Activated CD4-positive, CD25-positive, alpha-beta regulatory T cell treated with anti-CD3 and anti-CD28 coated beads, Interleukin-2, amount 50 U/mL, for 72 hours (primary cell): ENCODE measurements at places on chromosomes 6 and 20.

DNA sequence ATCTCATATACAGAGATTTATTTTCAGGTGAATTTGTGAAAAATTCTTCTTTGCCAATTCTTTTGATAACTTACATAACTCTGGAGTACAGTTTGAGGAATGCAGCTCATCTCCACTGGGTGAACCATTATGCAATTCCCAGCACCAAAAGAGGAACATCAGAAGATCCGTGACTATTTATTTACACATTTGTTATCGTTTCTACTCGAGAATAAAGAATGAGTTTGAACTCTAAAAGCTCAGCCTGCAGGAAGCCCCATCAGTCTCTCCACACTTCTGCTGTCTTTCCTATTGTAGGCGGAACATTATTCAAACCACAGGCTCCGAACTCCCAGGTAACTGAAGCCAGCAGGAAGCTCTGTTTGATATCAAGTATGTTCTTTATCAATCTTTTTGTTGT is 95.9 kb upstream of the IFNGR1 start:
- no peak for DNase-seq

DNA sequence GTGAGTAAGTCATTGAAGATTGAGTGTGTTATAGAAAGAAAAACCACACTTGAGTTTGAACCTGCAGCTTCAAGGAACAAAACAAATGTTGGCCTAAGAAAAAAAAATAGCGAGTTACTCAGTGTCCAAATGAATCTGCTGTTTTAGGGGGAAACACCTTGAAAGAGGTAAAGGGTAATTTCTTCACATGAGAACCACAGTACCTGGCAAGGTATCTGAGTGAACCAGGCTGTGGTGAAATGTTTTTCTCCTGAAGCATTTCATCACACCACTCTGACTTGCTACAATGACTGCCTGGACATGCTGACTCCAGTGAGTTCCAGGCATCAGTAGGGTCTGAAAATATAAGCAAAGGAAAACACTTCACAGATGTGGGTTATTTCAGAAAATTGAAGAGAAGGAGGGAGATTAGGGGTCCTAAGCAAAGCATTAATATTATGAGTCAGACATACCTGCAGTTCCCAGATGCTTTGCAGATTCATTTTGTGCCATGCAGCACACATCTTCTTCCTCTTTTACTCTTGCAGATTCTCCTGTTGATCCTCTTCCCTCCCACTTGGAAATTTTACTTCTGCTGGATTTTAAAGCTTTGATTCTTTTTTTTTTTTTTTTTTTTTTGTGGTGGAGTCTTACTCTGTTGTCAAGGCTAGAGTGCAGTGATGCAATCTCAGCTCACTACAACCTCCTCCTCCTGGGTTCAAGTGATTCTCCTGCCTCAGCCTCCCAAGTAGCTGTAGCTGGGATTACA is 206.2 kb upstream of the SGK1 start:
- no peak for DNase-seq

DNA sequence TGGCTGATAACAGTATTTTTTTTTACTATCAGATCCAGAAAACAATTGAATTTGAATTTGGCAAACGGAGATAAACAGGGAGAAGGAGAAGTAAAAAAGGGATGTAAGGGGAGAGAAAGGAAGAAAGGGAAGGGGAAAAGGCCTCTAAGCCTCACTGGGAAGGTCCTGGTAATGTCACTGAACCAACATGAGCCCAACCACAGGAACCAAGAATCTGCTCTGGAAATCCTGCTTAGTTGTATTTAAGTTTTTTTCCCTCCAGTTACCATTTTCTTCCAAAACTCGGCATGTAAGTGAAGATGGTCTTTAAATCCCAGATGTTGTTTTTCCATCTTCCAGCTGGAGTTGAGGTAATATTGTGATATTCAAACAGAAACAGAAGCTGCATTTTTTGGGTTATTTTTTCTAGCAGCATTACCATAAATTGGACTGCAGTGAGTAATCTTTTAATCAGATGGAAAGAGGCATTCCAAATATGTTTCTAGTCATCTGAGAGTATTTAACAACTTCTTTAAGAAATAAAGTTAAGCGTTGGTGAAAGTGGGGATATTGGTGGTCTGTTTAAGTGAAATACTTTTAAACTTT is 91.1 kb downstream of the TXNDC5 start:
- no peak for DNase-seq

GRCh38 chr6:25973923-25974555 is 11.4 kb downstream of the TRIM38 start:
- DNase-seq = no peak

- DNase-seq = no peak
Measured at GRCh38 chr6:113903666-113904330, 46.7 kb downstream of the MARCKS start.

DNA sequence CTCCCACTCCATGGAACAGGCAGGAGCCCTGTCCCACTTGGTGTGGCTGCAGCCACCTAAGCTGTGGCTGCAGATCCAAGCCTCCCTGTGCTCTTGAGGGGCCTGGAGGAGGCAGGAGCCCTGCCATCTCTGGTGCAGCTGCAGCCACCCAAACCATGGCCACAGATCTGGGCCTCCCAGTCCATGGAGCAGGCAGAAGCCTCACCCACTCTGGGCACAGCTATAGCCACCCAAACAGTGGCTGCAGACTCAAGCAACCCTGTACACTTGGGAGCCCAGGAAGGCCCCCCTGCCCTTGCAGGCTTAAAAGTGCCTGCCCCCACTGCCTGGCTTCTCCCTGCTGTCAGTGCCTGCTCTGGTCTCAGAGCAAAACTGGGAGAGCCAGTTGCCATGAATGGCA is 320.3 kb downstream of the RFPL4B start:
- DNase-seq = no peak

DNA sequence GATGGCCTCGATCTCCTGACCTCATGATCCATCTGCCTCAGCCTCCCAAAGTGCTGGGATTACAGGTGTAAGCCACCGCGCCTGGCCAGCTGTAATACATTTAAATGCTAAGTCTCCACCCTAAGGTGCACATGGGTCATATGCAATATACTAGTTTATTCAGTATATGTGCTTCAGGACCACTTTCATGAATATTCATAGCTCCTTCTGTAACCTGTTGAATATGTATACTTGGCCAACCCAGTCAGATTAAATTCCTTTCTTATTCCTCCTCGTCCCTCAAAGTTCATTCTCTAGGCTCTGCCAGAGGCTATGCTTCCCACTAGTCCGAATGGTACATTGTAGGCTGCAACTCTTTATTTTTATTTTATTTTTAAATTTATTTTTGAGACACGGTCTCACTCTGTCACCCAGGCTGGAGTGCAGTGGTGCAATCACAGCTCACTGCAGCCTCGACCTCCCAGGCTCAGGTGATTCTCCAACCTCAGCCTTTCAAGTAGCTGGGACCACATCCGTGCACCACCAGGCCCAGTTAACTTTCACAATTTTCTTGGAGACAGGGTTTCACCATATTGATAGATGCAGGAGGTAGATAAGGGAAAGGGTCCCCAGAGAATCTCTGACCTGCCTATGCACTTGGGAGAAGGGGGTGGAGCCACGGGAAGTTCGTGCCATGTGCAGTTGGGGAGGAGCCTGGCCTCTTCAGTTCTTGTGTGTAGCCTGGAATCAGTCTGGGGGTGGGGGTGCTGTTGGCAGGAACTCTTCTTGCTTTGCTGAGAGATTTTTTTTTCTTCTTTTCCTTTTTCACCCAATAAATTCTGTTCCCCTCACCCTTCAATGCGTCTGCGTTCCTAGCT is 41.3 kb upstream of the DDR1 start:
- no peak for DNase-seq

GRCh38 chr6:45927421-45928320 is 88.0 kb downstream of the CLIC5 start:
- DNase-seq = no peak

- no peak for DNase-seq
Measured at GRCh38 chr20:53331151-53331973, 262.3 kb downstream of the ZNF217 start.

- DNase-seq = no peak
Measured at GRCh38 chr6:7578931-7579330, 11.1 kb upstream of the SNRNP48 start.

GRCh38 chr6:141439513-141439912 is 693.2 kb upstream of the GJE1 start:
- DNase-seq = no peak

DNA sequence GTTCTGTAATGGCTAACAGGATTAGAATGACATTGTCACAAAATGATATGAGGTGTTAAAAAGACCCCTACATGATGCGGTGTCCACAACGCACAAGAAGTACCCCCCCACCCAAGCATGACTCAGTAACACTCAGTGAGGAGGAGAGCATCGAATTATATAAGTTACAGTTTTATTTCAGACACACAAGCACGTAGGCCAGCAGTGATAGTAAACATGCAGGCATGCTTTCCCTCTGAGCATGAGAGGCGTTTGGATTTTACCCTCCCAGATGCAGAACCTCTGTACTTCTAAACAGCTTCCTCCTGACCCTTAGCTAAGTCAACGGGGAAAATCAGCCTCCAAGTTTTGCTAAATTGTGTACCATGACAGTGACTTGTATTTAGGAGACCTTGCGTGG is 23.9 kb downstream of the GNAS start:
- no peak for DNase-seq

- DNase-seq = no peak
Measured at GRCh38 chr6:40891686-40892085, 147.3 kb downstream of the UNC5CL start.
